Activated CD8-positive, alpha-beta memory T cell treated with anti-CD3 and anti-CD28 coated beads for 4 hours (primary cell): ENCODE measurements at places on chromosomes 12 and 14.

- no peak for DNase-seq
These were observed 27.3 kb downstream of the KRT76 start for GRCh38 chr12:52749827-52750226.

DNA sequence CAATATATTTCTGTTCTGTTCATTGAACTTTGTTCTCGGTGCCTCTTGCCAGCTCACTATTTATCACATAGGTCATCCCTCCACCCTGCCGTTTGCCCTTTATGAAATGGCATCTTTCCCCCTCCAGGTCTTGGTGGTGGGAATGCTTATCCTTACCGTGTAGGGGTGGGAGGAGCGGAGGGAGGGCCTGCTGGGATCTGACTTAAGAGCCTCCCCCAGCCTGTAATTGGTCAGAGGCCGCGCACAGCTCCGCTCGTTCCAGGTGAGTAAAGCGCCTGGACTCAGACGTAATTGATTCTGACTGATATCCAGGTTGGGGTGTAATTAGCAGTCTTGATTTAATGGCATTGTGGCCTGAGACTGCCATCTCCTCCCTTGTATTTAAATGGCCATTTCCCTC is 185.3 kb downstream of the TSPAN9 start:
- no peak for DNase-seq

DNA sequence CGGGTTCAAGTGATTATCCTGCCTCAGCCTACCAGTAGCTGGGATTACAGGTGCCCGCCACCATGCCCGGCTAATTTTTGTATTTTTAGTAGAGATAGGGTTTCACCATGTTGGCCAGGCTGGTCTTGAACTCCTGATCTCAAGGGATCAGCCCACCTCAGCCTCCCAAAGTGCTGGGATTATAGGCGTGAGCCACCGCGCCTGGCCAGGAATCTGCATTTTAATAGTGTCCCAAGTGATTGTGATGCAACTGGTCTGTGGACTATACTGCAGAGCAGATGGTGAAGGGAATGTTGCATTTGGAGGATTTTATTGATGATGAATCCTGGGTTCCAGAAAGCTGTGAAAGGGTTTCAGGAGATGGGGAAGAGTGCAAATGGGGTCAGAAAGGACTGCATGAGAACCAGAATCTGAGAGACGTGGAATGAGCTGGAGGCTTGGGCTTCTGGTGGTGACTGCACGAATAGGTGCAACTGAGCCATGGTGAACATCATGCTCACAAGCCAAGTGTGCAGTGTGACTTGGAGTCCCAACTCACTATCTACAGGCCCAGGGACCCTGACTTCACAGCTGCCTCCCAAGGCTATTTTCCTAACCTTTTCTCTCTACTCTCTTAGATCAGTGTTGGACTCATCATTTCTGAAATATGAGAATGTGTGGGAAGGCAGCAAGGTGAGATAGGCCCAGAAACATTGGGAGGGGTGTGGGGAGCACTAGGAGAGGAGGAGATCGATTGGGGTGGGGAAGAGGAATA is 4.5 kb downstream of the RPS26 start:
- DNase-seq: no peak

DNA sequence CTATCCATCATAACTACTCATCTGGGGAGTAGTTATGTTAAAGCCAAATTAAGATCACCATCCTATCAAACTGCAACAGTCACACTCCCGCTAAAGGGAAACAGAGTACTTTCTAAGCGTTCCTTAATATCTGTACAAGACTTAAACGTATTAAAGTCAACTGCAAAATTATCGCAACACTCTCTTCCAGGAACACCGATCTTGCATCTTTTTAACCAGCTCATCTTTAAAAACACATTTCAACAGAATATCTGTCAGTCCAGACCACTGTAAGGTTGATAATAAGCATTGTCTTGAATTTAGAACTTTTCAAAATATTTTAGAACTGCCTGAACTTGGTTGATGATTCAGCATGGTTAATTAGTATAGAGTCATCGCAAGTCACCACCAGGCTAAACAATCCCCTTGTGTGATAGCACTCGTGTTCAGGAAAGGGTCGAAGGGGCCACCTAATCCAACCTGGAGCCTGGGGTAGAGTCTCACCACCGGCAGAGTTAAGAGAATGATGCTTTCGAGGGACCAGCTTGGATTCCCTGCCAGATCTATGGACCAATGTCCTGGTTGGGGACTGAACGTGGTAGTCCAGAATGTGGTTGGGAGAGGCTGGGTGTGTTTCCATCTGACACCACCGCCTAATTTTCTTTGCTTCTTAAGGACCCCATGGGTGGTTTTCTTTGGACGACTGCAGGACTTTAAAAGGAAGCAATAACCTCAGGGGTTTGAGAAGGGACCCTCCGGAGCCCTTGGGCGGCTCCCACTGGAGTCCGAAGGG is 890 bp downstream of the SPTLC2 start:
- DNase-seq: no peak

- DNase-seq: no peak
These were observed 78.5 kb upstream of the EIF5 start for GRCh38 chr14:103255555-103255954.

DNA sequence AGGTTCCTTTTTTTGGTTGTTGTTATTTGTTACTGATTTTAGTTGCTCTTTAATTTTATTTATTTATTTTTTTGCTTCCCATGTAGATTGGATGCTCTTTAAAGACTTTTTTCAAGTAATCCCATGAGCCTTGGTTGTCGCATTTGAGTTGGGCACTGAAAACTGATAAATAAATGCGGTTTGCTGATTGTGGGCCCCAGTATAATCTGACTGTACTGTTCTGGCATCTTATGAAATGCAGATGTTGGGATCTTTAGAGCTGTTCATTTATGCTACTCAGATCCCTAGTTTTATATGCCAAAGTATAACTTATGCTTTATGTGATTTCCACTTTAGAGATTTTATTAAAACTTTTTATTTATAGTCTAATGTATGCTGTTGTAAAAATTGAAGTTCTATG is 33.3 kb downstream of the WNK1 start:
- DNase-seq: no peak

- no peak for DNase-seq
These were observed 1.0 kb downstream of the CLBA1 start for GRCh38 chr14:104986487-104987164.

GRCh38 chr12:130249376-130249775 is 87.1 kb downstream of the FZD10 start:
- DNase-seq: no peak

GRCh38 chr14:99648027-99648784 is 3.3 kb downstream of the HHIPL1 start:
- DNase-seq: no peak

DNA sequence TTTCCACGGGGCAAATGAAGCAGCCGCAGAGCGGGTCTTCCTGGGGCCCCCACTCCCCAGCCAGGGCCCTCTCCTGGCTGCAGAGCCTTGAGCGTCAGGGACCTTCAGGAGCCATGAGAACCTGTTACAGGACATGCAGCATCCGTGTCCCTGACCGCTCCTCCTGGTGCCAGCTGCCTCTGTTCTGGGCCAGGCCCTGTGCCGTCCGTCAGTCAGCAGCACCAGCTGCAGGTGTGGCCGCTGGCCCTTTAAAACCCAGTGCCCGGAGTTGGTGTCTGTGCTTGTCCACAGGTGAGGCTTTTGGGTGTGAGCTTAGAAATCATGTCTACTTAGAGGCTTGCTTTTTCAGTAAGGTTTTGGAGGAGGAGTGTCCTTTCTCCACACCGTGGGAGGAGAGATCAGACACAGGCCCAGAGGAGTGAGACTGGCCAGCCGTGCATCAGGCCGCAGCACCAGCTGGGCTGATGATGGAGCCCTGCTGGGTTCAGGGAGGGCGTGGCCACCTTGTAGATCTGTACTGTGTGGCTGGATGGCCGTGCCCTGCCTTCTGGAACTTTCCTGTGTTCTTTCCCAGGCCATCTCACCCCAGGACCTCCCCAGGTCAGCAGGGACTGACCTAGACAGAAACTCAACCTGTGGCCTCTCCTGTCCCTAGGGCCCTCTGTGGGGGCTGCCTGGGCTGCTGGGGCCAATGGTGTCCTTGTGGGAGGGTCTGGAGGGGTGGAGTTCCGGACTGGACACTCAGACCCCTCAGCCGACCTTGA is 27.1 kb downstream of the AACS start:
- DNase-seq: no peak

DNA sequence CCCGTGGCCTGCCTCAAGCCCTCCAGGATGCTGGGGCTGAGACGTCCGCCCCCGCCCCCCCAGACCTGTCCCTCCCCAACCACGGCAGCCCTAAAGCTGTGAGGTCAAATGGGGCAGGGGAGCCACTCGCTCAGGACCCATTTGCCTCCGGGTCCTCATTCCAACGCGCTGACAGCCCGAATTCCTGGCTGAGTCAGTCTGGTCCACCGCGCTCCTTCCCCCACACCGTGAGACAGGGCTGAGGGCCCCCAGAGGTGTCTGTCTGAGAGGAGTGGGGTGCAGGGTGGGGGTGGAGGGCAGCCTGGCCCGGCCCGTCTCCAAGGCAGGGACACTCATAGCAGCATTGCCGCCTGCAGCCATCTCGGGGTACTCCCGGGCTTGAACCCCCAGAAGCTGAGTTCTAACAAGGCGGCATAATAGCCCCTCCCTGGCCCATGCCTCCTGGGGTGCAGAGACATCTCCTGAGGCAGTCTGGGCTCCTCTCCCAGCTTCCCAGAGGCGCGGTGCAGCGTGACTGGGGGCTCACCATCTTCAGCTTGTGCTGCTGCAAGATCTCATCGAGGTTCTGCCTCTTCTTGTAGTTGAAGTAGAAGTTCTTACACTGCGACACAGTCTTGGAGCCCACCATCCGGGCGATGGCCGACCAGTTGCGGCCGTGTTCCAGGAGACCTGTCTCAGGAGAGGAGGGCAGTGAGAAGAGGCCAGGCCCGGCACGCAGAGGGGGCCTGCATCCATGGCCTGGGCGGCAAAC is 90.5 kb downstream of the RFLNA start:
- no peak for DNase-seq

DNA sequence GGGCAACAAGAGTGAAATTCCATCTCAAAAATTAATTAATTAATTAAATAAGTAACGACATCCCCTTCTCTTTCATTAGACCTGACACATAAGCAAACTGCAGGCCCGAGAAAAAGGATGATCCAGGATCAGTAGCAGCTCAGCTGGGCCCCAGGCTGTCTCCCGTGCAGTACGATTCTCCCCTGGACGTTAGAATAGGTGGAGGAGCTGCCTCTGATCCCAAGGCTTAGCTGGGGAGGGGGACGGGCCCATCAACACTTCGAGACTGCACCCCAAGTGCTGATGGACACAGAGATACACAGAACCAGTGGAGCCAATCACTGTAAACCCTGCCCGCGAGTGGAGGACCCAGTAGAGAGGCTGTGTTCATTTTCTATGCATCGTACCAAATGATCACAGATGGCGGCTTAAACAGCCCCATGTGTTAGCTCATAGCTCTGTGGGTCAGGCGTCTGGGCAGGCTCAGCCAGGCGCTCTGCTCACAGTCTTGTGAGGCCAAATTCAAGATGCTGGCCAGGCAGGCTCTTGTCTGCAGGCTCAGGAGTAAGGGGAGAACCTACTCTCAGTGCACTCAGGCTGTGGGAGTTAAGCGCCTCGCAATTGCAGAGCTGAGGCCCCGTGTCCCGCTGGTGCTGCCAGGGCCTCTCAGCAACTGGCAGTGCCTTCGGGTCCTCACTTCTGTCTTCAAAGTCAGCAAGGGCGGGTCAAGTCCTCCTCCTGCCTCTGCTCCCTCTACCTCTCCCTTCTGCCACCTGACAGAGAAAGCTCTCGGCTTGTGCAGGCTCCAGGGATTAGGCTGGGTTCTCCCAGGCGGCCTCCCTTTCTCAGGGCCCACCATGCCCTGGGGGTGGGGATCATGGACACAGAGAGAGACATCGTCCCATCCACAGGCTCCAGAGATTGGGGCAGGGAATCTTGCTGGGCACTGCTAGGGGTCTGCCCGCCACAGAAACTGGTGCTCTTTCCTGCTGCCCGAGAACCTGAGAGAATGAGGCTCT is 26.4 kb downstream of the RIMBP2 start:
- DNase-seq: no peak

GRCh38 chr12:50314636-50315312 is 31.5 kb upstream of the LIMA1 start:
- DNase-seq: no peak

GRCh38 chr14:69755784-69756183 is 11.2 kb upstream of the SRSF5 start:
- no peak for DNase-seq

DNA sequence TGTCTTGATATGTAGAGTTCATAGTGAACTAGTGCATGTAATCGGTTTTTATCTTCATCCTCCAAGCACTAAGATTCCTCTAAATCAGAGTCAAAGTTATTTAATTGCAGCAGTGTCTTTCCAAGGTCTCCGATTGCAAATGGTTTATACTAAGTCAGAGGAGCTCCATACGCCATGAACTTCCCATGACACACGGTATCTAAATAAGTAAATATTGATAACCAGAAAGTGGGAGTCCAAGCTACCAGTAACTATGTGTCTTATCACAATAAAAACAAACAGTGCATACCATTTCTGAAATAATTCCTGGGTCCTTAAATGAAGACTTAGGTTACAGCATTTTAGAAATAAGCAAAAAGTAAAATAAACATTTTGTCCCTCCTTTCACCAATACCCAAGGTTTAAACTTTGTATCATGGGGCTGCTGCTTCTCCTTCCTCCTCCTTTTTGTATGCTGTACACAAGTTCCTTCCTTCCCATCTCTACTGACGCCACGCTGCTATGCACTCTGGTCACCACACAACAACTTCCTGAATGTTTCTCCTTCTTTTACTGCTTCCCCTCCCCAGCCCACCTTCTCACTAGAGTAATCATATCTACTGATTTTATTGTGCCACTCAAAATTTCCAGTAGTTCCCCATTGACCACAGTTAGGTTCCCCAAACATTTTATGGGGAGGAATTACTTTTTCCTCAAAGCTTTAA is 10.7 kb downstream of the NR1H4 start:
- no peak for DNase-seq

GRCh38 chr12:42758806-42759205 is 169.3 kb upstream of the PRICKLE1 start:
- DNase-seq: no peak
